Stimulated activated CD4-positive, alpha-beta T cell treated with anti-CD3 and anti-CD28 coated beads, Interleukin-1b, Interleukin-23, amount 100 ng/mL, for 1 hour (primary cell): ENCODE measurements at places on chromosomes 1 and 21.

- DNase-seq = no peak
Observed at GRCh38 chr1:117364240-117364639, 3.0 kb upstream of the MAN1A2 start.

GRCh38 chr1:156598125-156598524, 3.2 kb downstream of the GPATCH4 start:
- no peak for DNase-seq

DNA sequence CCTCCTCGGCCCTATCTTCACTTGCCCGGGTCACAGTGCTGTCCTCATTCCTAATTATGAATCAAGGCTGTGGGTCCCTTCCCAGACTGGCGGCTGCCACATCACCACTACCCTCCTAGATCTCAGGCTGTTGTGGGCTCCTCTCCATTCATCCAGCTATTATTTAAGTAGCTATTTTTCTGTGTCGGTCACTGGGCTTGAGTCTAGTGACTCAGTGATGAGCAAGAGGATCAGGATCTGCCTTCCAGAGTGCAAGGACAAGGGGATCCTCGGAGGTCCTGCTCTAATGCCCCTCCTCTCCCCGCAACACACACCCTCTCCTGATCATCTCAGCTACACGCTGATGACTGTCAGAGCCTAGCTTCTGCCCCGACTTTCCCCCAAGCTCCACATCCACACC, 34.1 kb downstream of the CDCP2 start:
- no peak for DNase-seq

GRCh38 chr1:100928128-100928527, 32.2 kb downstream of the SLC30A7 start:
- no peak for DNase-seq

DNA sequence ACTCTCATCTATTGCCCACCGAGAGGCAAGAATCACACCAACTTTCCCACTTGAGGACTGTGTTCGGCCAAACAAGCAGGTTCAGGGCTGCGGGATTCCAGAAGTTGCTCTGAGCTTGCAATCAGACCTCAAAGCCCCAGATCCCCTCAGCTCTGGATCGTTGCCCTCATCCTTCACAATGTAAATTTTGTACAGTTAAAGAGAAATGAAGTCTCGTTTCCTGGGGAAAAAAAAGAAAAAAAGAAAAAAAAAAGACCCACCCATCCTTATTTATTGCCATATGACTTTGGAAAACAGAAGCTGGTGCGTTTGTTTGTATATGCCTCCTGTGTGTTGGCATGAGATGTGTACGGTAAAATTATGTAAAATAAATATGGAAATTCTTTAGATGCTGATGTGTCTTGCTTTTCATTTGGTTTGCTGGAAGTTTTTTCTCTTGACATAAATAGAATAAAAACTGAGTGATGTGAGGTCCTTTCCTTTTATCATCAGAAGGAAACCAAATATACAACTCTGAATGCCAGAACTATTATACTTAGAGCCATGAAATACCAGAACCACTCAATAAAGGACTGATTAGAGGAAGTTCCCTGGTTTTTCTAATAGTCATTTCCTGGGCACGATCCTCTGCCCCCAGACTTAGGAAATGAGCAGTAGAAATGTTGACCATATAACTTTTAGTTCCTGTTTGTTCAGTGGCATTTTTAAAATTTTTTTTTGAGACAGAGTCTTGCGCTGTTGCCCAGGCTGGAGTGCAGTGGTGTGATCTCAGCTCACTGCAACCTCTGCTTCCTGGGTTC, 48.7 kb downstream of the LHX4 start:
- no peak for DNase-seq

DNA sequence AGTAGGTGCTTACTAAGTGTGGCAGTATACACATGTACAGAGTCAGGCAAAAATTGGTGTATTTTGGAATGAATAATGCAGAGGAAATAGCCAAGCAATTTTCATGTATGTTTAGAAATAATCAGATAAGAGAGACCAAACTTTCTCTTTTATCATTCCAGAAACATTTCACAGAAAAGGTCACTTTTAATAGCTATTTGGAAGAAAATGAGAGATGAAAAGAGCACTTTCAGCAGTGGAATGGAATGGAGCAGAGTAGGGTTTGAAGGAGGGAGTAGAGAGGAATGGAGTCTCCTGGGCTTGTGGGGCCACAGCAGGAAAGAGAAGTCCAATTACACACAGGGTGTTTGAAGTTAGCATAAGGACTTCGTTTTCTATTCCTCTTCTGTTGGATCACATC, 48.8 kb upstream of the GJA5 start:
- DNase-seq = no peak

DNA sequence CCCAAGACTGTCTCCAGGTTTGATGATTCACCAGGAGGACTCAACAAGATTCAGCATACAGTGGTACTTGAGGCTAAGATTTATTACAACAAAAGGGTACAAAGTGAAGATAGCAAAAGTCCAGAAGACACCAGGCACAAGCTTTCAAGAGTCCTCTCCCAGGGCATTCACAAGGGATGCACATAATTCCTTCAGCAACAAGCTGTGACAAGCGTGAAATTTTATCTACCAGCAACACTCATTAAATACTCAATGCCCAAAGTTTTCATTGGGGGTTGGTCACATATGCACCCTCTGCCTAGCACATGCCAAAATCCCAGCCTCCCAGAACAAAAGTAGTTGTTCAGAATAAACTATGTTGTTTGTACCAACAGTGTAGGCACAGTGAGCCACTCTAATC, 62.3 kb downstream of the PRKACB start:
- DNase-seq = no peak

- DNase-seq = no peak
Observed at GRCh38 chr1:44240802-44241671, 27.8 kb downstream of the DMAP1 start.

GRCh38 chr1:190429141-190429540, 48.5 kb downstream of the BRINP3 start:
- no peak for DNase-seq

GRCh38 chr1:27438621-27439061, 46.2 kb downstream of the GPR3 start:
- DNase-seq = no peak

DNA sequence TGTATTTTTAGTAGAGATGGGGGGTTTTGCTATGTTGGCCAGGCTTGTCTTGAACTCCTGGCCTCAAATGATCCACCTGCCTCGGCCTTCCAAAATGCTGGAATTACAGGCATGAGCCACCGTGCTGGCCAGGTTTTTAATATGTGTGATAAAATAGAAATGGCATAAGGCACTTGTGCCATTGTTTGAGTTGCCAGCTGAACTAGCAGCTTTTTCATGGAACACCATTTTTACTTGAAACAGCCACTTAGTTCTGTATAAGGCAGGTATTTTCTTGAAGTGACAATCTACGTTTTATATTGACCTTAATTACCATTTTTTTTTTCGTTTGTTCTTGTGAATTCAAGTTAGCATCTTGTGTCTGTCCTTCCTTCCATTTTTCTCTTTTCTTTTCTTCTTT, 28.3 kb downstream of the MTF2 start:
- no peak for DNase-seq

- DNase-seq = no peak
Observed at GRCh38 chr1:30966690-30967369, 58.3 kb upstream of the SDC3 start.

- DNase-seq = no peak
Observed at GRCh38 chr21:40512590-40512989, 334.4 kb downstream of the DSCAM start.
